ENCODE measurements at places on chromosomes 7 and 10. TPM values are rescaled to one million over a fixed set of nuclear protein-coding genes. Genes with fewer than 3 reads are reported as not detected.

GRCh38 chr10:124745673-124746072 lies 1.5 kb upstream of the FAM53B start:
- no peak for DNase-seq

- no peak for DNase-seq
Measured at GRCh38 chr7:53607961-53608360, 572.5 kb downstream of the POM121L12 start.

- no peak for DNase-seq
Measured at GRCh38 chr7:76244781-76245391, 43.2 kb downstream of the SRRM3 start.

GRCh38 chr10:88505680-88506215 lies 77.4 kb downstream of the RNLS start:
- DNase-seq = no peak

- no peak for DNase-seq
Measured at GRCh38 chr7:77685233-77685632, 11.0 kb upstream of the RSBN1L start.

GRCh38 chr10:1300218-1300617 lies 244.0 kb downstream of the WDR37 start:
- DNase-seq = no peak

DNA sequence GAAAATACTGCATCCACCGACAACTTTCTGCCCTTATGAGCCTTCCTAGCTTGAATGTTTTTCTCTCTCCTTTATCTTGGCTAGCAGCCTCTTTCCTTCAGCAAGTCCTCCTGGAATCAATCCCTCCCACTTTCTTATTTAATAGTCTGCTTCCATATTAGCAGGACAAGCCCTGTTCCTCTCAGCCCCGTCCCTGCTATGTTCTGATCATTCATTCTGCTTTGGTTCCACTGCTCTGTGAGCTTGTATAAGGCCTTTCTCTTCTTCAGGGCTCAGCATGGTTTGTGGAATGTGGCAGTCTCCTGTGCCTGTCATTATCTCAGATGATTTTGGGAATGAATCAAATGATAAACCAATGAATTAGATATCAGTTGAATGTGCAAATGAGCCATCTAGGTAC lies 420.1 kb downstream of the DPP6 start:
- no peak for DNase-seq

The GAD2 gene
- total RNA-seq = not detected

Measured in CD8-positive, alpha-beta T cell (primary cell).